Astrocyte of the hippocampus (primary cell): ENCODE measurements at places on chromosomes 13 and 19.

GRCh38 chr19:16116067-16116466 is 4.4 kb downstream of the RAB8A start:
- no peak for DNase-seq

DNA sequence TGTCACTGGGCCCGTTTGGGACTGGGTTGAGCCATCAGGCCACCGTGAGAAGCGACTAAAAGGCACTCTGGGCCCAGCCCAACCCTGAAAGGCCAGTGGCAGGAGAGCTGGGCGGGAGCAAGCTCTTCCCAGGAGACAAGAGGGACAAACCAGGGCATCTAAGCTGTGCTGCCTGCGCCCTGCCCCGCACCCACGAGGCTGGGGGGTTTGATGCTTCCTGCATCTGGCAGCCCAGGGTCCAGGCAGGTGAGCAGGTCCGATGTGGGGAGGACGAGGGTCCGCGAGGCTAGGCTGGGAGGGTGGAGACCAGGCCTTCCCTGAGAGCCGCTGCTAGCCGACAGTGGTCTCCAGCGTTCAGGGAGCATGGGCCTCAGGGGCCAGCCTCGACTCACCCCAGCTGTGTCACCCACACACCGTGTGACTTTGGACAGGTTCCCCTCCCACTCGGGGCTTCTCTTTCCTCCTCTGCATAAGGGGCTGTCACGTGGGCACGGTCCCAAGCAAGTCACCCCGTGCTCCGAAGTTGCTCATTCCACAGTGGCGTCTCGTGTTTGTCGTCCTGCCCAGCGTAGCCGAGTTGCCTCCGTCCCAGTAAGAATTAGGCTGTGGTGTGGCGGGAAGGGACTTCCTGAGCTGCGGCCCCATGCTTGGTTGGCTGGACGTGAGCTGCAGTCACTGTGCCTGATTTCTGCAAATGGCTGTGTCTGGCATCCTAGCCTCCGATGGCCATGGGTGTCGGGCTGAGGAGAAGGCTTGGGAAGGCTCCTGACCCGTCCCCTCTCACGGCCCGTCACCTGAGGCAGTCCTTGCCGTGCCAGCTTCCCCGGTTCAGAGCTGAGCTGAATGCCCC is 15.8 kb downstream of the PLIN4 start:
- DNase-seq, result no peak

- DNase-seq, result no peak
Measured at GRCh38 chr13:59300355-59301173, 863.2 kb downstream of the DIAPH3 start.

GRCh38 chr19:23505738-23506137 is 110.5 kb upstream of the ZNF91 start:
- DNase-seq, result no peak

- DNase-seq, result no peak
Measured at GRCh38 chr13:32917504-32917903, 98.7 kb upstream of the KL start.

GRCh38 chr13:39020853-39021462 is 16.9 kb downstream of the PROSER1 start:
- DNase-seq, result no peak

GRCh38 chr19:56316728-56317127 is 2.1 kb upstream of the ZSCAN5A start:
- DNase-seq, result no peak

DNA sequence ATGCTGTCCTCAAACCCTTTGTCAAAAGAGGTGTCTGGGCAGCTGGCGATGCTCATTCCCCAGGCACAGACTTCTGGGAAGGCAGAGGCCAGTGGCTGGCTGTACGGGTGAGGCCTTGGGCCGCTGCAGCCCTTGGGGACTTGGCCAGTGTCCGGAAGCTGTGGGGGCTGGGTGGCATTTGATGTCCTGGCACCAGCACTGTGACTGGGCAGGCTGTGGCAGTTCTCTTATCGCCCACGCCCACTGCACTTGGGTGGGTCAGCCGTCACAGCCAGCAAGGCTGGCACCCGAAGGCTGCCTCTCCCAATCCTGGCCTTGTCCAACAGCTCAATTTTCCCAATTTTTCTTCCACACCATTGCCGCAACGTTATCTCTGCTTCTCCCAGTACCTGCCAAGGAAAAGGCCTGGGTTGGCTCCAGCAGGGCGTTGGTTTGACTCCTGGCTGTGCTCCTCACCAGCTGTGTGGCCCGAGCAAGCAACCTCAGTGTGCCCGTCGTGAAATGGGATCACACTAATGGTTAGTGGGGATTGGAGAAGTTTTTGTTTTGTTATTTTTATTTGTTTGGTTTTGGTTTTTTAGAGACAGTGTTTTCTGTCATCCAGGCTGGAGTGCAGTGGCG is 12.7 kb upstream of the SLC44A2 start:
- DNase-seq, result no peak

- DNase-seq, result no peak
Measured at GRCh38 chr19:34838248-34838647, 65.2 kb upstream of the ZNF599 start.

DNA sequence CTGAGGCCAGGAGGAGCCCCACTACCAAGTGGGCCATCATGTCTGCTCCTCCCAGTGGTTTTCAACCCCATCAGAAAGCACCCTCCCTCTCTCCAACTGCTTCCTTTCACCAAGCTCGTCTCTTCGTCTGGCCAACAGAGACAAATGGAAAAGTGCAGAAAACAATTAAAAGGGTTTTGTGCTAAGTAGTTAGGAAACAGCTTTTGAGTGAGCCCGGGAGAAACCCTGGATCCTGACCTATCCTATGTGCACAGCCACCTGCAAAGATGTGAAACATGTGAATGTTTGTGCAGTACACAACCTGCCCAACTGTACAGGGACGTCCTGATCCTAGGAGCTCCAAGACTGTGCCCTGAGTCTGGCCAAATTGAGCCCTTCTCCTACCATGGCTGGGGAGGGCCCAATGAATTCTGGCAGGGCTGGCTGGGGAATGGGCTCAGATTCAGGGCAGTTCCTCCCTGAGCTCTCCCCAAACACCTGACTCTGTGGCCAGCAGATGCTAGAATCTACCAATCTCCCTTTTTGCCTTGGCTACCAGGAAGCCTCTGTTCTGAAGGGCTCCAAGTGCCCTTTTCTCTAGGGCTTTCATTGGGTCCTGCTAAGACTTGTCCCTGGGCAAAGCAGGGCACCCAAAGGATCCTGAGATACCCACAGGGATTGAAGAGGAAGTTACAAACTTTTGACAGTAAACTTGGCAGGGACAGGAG is 7.9 kb downstream of the TLE5 start:
- DNase-seq, result no peak

DNA sequence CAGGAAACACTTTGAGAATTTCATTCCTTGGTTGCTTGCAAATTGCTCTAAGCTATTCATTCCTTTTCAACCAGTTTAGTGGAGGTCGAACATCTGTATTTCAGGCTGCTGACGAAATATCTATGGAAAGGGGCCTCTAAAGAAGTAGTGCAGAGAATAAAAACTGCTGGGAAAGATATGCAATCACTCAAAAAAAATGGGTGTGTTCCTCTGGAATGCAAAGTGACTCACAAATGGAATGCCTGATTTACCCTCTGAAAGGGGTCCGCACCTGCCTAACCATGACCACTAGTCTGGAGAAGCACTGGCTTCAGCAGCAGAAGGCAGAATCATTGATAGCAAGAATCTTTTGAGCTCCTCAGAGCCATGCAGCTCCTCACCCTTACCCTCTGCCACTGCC is 129.4 kb downstream of the PCDH9 start:
- DNase-seq, result peak; percentile 55

- DNase-seq, result no peak
Measured at GRCh38 chr13:22447132-22447886, 733.5 kb upstream of the SGCG start.

DNA sequence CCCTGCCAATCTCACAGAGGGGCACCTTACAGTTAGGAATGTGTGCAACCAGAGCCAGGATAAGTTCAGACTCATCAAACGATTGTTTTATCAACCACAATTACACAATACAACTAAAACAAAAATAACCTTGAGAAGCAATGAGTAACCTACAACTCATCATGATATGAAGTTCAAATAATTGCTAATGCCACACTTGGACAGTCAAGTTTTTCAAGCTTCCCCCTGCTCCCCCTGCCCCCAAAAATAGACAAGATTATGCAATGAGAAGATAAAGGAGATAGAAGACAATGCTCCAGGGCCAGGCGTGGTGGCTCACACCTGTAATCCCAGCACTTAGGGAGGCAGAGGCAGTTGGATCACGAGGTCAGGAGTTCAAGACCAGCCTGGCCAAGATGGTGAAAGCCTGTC is 13.6 kb upstream of the KPNA3 start:
- DNase-seq, result no peak
